ENCODE measurements at places on chromosomes 12 and 14.

GRCh38 chr12:54126696-54127537 lies 61.9 kb downstream of the SMUG1 start:
- DNase-seq: no peak

DNA sequence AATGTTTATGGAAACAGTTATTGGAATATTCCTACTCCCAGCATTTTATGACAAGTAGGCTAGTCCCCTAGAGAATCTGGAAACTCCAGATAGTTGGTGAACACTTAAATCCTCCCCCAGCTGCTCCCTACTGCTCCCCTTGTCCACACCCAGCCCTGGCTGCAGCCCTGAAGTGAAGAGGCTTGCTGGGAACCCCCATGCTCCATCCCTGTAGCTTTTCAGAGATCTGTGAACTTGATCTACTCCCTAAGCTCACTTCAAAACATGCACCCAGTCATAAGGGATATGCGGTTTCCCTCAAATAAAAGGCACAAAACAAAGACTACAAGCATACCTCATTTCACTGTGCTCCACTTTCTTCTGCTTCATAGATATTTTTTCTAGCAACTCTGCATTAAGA lies 33.2 kb downstream of the EGLN3 start:
- DNase-seq: no peak

GRCh38 chr12:124188561-124189405 lies 106.1 kb upstream of the RFLNA start:
- no peak for DNase-seq

- no peak for DNase-seq
Observed at GRCh38 chr12:40892528-40892927, 200.3 kb downstream of the CNTN1 start.

DNA sequence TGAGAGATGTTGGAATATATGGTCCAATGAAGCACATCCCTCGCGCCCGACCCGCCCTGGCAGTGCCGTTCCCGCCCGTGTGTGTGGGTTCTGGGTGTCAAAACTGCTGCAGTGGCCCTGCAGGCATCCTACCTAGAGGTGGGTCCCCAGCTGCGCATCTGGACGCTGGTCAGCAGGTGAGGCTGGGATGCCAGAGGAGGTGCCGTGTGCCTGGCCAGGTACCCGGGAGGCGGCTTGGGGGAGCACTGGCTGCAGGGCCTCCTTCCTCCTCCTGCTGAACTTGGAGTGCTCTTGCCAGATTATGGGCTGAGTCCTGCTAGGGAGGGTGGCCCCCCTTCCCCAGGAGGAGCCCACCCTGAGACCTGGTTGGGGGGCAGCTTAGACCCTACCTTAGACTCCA lies 5.2 kb downstream of the MTA1 start:
- DNase-seq: no peak

- no peak for DNase-seq
Observed at GRCh38 chr14:102231476-102232347, 73.3 kb downstream of the MOK start.

DNA sequence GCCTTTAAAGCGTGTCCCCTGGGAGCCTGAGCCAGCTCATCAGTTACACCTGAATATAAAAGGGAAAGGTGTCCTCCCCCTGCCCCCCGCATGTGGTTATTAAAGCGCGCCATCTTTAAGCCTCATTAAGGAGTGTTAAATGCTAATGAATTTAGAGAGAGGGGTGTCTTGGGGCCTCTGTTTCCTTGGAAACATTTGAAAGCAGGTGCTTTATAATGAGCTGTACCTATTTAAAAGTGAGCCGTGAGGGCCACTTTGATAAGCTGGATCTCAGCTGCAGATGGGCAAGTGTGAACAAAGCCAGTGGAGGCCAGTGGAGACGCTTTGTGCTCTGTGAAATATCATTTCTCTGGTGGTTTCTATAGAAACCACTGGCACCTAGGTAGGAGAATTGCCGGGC lies 84.0 kb downstream of the BEGAIN start:
- no peak for DNase-seq

GRCh38 chr12:130938186-130938585 lies 15.5 kb upstream of the ADGRD1 start:
- no peak for DNase-seq

DNA sequence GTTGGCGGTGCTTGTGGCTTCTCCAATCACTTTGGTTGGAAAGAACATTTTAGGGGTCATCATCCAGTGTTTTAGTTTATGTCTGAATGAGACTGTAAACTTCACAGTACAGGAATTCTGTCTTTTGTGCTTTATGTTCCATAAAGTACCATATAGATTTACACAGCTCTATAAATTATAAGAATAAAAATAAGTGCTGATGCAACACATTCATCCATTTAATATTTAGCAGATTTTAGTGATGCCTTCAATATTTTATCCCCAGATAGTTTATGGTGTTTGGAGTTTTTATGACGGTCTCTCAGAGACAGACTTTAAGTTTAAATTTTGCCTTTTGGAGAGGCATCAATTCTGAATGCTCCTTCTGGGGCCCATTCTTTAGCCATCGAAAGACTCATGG lies 385.2 kb downstream of the ATP23 start:
- no peak for DNase-seq

GRCh38 chr14:49306152-49306751 lies 279.9 kb downstream of the RPS29 start:
- no peak for DNase-seq

DNA sequence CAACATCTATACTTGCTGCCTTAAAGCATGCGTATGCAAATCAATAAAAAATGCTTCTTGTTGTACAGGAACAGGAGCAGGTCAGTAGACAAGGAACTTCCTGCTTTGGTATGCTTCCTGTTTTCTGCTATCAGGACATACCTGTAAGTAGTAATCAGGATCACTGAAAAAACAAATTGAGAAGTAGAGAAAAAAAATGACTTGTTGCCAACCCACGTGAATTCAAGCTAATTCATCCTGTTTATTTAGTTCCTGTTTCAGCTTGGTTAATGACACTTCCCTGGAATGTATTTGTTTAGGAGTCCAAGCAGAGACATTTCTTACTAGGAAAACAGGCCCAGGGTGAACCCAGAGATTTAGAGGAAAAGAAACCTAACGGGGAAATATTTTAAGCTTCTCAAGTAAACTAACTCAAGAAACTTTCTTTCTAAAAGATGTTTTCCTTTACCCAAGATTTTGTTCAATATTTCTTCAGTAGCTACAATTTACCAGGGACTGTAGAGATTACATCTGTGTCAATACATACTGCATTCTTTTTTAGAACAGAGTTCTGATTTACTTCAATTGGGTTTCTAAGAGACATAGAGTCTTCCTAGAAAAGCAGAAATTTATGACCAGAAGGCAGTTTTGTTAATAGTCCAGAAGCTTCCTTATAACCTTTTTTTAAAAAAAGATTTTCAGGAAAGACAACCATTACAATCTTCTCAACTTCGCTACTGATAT lies 124.2 kb downstream of the PAWR start:
- no peak for DNase-seq

GRCh38 chr14:37729218-37729617 lies 133.8 kb downstream of the TTC6 start:
- no peak for DNase-seq

- DNase-seq: no peak
Observed at GRCh38 chr14:76083796-76084765, 67.6 kb upstream of the GPATCH2L start.
